ENCODE measurements at places on chromosomes 7 and 10.

- DNase-seq = no peak
Observed at GRCh38 chr10:13053794-13054462, 46.0 kb upstream of the OPTN start.

DNA sequence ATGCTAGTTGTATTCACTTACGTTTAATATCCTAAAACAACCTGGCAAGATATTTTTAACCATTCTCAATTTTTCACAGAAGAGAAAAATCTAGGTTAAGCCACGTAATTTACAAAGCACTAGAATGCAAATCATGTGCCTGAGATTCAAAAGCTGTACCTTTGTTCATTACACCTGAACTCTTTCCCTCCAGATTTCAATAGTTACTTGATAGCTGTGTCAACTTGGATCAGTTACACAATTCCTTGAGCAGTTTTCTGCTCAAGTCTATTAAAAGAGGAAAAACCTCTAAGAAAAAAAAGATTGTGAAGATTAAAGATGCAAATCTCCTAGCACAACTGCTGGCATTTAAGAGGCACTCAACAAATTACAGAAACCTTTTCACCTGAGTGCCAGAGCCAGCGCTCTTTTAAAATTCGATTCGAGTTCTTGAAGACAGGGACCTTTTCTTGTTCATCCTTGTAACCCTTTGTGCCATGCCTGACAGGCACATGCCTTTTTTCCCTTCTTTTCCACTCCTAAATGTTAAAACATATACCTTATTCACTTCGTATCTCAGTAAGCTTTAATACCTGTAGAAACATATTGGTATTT, 886 bp downstream of the NSUN6 start:
- DNase-seq = no peak

GRCh38 chr10:28463676-28464395, 69.1 kb upstream of the WAC start:
- no peak for DNase-seq

DNA sequence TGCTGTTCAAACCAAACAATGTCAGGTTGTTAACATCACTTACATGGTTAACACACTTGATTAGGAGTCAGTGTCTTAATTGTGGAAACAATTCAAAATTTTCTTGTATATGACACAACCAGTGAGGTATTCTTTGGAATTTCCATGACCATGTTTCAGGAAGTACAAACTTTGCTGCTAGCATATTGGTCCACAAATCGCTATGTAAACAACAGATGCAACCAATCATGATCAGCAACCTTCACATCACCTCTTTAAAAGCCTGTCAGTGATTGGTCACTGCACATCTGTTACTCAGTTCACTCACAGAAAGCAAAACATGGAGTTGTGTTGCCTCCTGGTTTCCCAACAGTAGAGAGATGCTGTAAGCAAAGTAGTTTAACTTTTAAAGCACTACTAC, 108.9 kb upstream of the FAM3C start:
- DNase-seq = no peak

DNA sequence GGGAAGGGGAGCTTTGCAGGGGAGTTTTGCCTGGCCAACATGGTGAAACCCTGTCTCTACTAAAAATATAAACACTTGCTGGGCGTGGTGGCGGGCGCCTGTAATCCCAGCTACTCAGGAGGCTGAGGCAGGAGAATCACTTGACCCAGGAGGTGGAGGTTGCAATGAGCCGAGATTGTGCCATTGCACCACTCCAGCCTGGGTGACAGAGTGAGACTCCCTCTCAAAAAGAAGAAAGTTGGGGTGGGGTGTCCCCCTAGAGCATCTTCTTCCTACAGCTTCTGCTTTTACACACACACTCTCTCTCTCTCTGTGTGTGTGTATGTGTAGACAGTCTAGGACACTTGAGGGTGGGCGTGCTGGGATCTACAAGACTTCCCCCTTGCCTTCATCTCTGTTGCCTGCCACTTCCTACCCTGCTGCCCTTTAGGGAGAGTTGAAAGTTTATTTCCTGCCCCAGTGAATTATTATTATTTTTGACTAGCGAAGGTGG, 21.7 kb downstream of the PLAU start:
- DNase-seq = no peak

GRCh38 chr7:28239823-28240204, 59.2 kb upstream of the JAZF1 start:
- no peak for DNase-seq

- no peak for DNase-seq
Observed at GRCh38 chr7:7104314-7104698, 78.0 kb upstream of the C1GALT1 start.

GRCh38 chr10:32153931-32154330, 97.7 kb upstream of the KIF5B start:
- DNase-seq = no peak

DNA sequence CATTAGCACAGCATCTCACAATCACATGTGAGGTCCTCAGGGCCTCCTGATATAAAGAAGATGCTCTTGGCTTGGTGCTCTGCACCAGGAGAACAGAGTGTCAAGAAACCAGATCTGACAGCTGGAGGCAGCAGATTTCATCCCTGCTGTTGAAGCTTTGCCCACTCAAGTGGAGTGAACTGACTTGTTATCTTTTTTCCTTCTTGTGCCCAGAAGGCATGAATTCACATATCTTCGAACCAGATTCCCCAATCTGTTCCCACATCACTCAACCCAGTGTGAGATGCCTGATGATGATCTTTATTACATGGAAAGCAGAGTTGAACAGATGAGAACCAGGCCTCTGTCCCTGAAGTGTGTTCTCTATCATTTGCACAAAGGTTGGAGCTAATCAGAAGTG, 521.0 kb downstream of the SORCS1 start:
- DNase-seq = no peak

DNA sequence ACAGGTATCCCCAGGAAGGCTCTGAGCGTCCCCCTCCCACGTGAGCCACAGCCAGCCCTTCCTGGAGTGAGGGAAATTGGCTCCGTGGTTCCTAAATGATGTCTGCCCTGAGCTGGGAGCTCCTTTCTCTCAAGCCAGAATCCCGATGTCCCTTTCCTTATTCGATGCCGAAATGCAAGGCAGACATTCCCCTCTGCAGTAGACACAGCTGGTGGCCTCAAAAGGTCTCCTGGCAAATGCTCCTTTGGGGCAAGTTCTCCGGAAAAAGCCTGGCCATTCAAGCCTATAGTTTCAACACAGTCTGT, 98.9 kb downstream of the HIP1 start:
- peak; percentile 15 for DNase-seq

DNA sequence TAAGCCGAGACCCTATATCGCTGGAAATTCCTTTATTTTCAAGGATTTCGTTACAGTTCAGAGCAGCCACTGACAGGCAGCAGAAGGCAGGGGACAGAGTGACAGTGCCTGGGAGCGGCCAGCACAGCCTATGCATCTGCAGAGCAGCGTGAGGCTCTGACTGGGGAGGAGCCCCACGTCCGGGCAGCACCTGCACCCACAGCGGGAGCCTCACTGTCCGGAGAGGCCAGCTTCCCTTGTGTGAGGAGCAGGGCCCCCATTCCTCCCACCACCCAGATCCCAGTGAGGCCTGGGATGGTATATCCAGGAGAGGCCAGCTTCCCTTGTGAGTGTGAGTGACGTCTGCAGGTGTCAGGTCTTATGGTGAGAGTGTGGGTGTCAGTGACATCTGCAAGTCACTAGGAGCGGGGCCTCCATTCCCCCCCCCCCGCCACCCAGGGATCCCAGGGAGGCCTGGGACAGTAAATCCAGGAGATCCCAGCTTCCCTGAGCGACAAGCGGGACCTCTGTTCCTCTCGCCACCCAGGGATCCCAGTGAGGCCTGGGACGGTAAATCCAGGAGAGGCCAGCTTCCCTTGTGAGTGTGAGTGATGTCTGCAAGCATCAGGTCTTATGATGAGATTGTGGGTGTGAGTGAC, 259.1 kb downstream of the PTPRN2 start:
- no peak for DNase-seq

- DNase-seq = no peak
Observed at GRCh38 chr7:138710536-138711385, 9.6 kb upstream of the SVOPL start.

- DNase-seq = no peak
Observed at GRCh38 chr10:72736176-72736827, 44.4 kb downstream of the MCU start.

- no peak for DNase-seq
Observed at GRCh38 chr7:73349763-73350162, 21.8 kb downstream of the FKBP6 start.

GRCh38 chr10:58932126-58932525, 244.3 kb upstream of the PHYHIPL start:
- no peak for DNase-seq

DNA sequence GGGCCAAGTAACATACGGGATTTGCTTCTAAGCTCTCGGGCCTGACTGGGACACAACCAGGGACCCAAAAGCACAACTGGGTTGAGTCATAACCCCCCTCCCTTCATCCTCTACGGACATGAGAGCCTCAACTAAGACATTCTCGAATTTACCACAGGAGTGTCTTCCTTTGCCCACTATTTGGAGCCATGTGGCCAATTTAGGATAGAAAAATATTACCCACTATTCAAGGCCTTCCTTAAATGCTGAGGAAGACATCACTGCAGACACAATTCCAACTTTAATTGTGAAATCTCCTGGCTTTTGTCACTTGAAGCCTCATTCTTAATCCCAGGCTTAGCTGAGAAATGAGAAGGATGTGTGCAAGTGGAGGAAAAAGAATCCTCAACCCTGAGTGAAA, 11.8 kb downstream of the CTBP2 start:
- DNase-seq = no peak

- no peak for DNase-seq
Observed at GRCh38 chr7:70512761-70513160, 619.2 kb upstream of the GALNT17 start.

GRCh38 chr7:96183163-96183670, 138.7 kb downstream of the SLC25A13 start:
- DNase-seq = no peak

DNA sequence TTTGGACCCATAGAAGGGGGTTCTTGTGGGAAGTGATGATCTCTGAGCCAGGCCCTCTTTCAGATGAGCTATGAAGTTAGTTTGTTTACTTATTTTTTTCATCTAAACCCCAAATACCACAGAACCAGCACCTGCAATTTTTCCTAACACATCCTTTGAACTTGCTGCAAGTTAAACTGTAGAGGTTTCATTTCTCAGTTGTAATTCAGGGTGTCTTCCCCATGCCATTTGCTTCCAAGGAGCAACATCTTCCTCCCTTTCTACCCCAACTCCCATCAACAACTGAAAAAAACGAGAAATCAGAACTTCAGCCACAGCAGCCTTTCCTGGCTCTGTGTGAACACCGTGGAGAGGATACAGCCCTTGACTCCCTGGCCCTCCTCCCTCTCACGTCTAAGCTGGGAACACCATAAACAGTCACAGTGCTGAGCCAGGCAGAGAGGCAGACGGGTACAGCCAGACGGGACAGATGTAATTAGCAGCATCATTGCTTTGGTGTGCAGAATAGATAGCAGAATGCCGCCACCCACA, 63.6 kb downstream of the RGS10 start:
- no peak for DNase-seq

DNA sequence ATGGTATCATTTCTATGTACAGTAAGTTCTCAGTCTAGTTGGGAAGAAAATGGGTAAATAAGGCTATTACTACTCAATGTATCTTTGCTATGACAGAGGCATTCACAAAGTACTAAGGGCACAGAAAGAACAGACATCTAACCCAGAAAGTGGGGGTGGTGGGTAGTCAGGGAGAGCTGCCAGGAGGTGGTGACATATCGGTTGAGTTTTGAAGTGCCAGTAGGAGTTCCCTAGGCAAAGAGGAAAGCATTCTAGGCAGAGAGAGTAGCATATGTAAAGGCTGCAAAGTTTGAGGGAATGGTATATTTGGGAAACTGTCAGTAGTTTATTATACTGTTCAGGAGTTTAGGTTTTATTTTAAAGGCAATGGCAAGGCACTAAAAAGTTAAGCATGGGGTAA, 282.8 kb downstream of the PHTF2 start:
- DNase-seq = no peak

GRCh38 chr7:123682690-123683089, 27.0 kb downstream of the LMOD2 start:
- no peak for DNase-seq

DNA sequence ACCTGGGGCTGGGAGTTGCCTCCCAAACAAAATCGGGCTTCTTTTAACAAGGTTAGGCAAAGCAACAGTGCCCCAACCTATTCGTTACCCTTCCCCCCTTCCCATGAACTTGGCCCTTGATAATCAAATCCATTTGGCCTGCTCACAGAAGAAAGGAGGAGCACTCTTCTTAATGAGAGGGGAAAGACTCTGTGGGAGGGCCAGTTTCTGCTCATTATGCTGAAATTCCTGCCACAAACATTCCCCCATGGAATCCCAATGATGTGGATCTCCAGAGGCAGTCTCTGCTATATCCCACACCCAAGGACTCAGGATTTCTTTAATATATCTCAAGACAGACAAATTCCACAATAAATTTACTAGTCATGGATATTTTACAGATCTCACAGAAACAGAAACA, 43.0 kb downstream of the LSM5 start:
- DNase-seq = no peak

DNA sequence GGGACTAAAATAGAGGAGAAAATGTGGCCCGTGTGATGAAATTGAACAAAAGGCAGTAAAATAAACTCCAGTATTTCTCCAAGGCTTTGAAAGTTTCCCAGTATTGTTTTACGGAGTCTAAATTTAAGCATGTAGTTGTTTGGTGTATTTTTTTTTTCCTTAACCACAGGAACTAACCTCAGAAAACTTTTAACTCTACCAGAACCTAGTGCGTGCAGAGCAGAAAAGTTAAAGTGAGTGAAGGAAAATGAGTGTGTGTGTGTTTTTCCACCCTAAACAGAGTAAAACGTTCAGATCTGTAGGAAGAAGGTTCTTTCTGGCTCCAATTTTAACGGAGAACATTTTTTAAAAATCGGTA, 812 bp downstream of the PROSER2 start:
- DNase-seq = no peak

DNA sequence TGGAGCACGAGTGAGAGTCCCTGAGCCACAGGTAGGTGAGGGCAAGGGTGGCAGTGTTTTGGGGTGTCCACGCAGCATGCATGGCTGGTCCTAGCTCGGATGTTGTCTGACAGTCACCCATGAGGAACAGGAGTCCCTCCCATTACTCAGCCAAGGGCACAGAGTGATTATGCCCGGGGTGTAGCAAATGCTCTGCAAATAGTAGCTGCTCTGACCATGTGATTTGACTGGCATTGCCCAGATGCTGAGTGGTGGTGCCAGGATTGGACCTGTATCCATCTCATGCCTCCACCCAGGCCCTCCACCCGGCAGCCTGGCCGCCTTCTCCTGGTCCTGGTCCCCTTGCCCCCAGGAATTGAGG, 150.8 kb downstream of the GRK5 start:
- DNase-seq = no peak

GRCh38 chr10:4355350-4355749, 470.7 kb upstream of the AKR1E2 start:
- DNase-seq = no peak
